ENCODE measurements at places on chromosomes 4 and X.

GRCh38 chr4:159484864-159485263, 382.0 kb downstream of the RAPGEF2 start:
- no peak for DNase-seq

- no peak for DNase-seq
Observed at GRCh38 chr4:153468587-153468986, 2.4 kb downstream of the TMEM131L start.

DNA sequence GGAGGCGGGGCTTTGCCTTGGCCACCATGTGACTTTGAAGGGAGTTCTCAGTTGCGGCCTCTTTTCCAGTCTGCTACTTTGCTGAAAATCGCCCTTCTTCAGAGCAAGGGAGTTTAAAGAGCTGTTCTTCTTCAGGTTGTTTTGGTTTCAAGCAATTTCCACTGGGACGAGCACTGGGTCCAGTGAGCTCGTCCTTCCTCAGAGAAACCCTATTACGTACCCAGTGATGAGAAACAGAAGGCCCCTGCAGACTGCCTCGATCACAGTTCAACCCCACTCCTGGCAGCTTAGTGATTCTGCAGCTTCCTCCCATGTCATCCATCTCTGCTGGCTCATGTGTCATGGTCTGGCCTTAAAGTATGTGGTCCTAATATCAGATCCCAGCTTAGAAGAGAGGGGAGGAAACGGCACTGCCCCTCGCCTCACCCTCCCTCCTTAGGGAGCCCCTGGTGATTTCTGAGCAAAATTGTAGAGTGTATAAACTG, 7.8 kb upstream of the FAM149A start:
- DNase-seq = no peak

- no peak for DNase-seq
Observed at GRCh38 chr4:184850018-184850417, 24.2 kb upstream of the ACSL1 start.

- DNase-seq = no peak
Observed at GRCh38 chr4:45004847-45005565, 278.6 kb upstream of the GNPDA2 start.

Measured in activated T-cell treated with anti-CD3 and anti-CD28 coated beads for 24 hours (primary cell).